ENCODE measurements at places on chromosomes 5 and 9. TPM values are rescaled to one million over a fixed set of nuclear protein-coding genes. Genes with fewer than 3 reads are reported as not detected.

Gene PCDHAC1
- total RNA-seq = not detected

DNA sequence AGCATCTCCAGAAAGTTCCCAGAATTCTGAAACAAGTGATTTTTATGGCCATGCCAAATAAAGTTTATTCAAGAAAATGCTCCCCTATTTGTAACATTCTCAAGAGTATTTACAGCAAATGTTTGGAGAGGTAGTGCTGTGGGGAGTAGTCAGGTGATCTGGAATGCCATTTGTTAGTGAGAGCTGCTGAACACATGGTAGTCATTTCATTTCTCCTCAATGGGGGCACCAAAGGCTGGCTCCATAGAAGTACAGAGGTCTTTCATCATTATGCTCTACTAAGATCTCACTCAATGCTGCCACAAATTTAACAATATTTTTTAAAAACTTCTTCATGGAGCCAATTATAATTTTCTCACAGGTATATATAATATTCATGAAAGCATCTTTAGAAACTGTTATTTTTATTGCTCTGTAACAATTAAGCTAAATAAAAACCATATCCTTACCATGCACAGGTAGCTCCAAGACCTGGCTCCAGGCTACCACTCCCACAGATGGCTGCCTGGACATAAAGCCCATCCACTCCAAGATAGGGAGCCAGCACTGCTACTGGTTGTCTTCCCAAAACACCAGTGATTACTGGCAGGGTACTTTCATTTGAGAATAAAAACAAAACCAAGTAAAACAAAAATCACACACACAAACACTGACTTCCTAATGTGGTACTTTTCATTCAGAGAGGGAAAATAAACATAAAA is 200.8 kb downstream of the PLK2 start:
- DNase-seq = no peak

Gene ERAP2
- total RNA-seq = 5.0 TPM

DNA sequence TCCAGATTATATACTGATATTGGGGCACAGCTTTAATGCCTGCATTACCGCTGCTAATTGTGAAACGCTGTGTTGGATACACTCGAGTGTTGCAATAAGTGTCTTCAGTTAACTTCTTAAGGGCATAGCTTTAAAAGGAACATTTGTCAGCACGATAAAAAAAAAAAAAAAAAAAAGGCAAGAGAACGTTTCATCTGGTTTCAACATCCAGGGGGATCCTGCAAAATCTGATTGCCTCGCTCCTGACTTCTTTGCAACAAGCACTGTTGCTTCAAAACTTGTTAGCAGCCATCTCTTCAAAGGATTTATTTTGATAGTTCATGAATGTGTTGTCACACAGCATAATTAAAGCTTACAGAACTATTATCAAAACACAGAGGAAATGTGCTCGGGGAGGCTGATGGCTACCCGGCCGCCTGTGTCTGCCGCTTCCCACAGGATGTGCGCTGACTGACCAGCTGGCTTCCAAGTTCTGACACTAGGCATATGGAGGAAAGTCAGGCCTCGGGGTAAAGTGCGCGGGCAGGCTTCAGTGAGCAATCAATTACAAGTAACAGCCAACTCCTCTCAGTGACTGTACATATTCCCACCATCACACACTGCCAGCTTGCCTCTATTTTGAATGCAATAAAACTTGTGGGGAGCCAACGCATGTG is 77.7 kb downstream of the EBF1 start:
- no peak for DNase-seq

- DNase-seq = no peak
Measured at GRCh38 chr9:133578524-133579441, 30.4 kb downstream of the FAM163B start.

GRCh38 chr9:120423812-120424211 is 156.2 kb downstream of the CDK5RAP2 start:
- DNase-seq = no peak

Gene HTR4
- 0.25 TPM for total RNA-seq

Gene RETREG1
- total RNA-seq = 58.8 TPM

- no peak for DNase-seq
Measured at GRCh38 chr9:21589344-21590056, 107.4 kb upstream of the IFNE start.

GRCh38 chr5:33649549-33650482 is 209.1 kb downstream of the TARS1 start:
- DNase-seq = no peak

DNA sequence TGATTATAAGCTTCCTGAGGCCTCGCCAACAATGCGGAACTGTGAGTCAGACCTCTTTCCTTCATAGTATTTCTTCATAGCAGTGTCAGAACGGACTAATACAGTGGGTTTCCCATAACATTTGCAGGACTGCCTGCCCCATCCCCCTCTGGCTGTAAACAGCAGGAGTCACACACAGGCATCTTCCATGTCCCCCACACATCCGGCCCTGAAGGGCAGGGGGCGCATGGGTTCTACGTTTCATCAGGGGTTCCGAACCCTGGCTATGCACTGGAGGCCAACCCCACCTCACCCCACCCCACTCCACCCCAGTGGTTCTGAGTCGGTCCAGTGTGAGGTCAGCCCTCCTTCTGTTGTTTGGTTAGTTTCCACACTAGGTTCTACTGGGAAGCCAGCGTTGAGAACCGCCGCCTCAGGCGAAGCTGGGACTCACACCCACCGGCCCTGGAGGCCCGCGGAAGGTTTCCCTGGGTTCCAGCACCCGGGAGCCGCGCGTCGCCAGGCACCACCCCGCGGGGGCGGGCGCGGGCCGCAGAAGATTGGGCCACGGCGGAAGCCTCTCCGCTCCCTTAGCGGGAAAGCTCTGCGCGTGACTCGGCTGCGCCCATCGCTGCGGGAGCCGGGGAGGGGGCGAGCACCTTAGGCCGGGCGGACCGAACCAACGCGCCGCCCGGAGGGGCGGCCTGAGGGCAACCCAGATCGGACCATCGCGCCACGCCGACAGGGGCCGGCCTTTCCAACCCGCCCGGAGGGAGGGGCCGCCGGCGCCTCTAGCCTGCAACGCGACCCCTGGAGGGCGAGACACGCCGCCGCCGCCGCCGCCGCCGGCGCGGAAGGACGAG is at the start of gene RUSC2:
Gene RUSC2, plus strand, starts transcription at position 799 of the 842 bp plus-strand sequence. CDS start 56,411 bp downstream, outside the sequence.
- peak; percentile 95 for DNase-seq
